ENCODE measurements at places on chromosomes 5 and 9.

DNA sequence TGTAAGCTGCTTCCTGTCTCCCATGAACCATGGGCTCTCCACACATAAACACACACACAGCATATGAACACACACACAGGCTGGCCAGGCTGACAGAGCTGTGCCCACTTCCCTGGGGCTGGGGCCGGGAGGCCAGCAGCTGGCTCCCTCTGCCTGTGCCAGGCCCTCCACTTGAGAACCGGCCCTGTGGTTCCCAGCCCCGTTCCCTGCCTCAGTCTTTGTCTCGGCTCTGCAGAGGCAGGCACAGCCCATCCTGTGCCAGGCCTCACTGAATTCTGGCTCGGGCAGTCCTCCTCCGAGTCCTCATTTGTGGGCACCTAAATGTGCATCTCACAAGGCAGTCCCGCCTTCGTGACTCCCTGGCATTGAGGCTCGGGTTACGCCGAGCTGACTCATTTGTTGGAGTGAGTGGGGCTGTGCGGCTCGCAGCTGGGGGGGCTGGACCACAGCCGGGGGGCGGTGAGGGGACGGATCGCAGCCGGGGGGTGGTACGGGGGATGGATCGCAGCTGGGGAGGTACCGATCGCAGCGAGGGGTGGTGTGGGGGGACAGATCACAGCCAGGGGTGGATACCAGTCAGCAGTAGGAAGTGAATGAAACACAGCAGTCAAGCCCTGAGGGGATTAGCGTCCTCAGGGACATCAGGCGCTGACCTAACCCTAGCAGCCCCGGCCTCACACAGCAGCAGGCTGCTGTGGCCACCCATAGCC is 72.3 kb downstream of the PSMB7 start:
- no peak for DNase-seq

- no peak for DNase-seq
Measured at GRCh38 chr5:172005708-172006320, 624 bp downstream of the FBXW11 start.

DNA sequence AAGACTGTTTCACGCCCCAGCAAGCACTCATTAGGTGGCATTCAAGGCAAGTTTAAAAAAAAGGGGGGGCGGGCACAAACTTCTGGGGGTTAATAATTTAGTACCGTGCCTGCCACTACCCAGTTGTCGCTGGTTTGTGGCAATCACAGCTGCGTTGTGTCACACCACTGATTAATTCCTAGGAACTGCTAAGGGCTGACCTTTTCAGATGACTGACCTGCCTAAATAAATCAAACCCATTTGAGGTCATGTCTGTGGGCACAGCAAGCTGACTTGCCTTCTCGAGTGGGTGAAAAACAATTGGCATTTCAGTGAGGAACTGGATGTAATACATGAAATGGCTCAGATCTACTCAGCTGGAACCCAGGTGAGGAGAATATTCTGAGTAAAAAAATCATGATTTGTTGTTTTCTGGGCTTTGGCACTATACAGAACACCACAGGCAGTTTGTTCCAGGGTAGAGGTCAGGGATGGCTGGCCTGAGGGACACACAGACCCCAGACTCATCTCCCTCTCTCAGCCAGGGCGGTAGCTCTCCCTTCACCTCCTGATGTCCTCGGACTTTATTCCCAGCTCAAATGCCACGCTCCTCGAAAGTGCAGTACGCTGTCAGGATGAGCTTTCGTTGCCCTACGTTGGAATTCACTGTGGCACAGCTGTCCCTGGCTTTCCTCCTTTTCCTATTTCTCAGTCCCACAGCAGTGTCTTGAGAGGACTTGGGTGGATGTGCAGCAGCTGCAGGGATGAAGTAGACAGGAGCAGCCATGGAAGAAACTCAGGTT is 15.5 kb upstream of the MGAT1 start:
- no peak for DNase-seq

DNA sequence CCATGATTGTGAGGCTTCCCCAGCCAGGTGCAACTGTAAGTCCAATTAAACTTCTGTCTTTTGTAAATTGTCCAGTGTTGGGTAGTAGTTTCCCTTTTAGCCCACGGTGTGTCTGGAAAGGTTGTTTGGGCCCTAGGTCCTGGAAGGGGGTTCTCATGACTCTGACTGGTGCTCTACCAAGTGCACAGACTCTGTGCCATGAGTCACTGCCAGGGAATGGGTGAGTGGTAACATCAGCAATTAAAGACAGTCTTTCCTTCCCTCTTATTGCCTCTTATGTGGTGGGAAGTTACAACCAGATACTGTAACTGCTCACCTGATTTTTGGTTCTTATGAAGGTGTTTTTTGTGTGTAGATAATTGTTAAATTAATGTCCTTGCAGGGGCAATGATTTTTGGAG is 141.2 kb downstream of the PRDM9 start:
- DNase-seq: no peak

DNA sequence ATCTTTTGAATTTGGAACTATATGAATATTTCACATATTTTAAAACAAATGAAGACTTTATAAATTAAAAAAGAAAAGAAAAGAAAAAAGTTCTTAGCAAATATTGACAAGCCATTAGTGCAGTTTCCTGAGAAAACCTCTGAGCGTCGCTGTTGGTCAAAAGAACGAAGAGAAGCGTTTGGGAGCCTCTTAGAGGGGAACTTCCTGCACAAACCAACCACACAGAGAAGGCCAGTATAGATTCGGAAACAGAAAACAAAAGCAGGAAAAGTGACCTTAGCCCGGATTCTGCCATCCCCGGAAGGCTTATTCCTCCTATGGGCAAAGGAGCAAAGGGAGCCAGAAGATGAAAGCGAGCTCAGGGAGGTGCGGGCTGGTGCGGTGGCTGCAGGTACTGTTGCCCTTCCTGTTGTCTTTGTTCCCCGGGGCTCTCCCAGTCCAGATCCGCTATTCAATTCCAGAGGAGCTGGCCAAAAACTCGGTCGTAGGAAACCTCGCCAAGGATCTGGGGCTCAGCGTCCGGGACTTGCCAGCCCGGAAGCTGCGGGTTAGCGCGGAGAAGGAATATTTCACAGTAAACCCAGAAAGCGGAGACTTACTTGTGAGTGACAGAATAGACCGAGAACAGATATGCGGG is at the start of gene PCDHGB2:
PCDHGB2 (plus strand) TSS at position 205 of the 637 bp plus-strand sequence; CDS start at position 347, 142 bp downstream.
- DNase-seq: no peak

GRCh38 chr5:124949862-124950261 is 203.4 kb upstream of the ZNF608 start:
- no peak for DNase-seq

- DNase-seq: no peak
Measured at GRCh38 chr9:112852741-112853504, 37.8 kb downstream of the SLC46A2 start.

DNA sequence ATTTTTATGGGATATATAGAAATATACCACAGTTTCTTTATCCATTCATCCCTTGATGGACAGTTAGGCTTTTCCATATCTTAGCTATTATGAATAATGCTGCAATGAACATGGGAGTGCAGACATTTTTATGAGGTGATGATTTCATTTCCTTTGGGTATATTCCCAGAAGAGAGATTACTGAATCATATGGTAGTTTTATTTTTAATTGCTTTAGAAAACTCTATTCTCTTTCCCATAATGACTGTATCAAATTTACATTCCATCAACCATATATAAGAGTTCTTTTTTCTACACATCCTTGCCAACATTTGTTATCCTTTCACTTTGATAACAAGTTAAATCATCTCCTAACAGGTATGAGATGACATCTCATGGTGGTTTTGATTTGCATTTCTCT is 821.6 kb downstream of the TLE1 start:
- no peak for DNase-seq

- no peak for DNase-seq
Measured at GRCh38 chr5:171535162-171535561, 115.7 kb downstream of the FGF18 start.

GRCh38 chr9:135789838-135790291 is 87.9 kb downstream of the KCNT1 start:
- no peak for DNase-seq

DNA sequence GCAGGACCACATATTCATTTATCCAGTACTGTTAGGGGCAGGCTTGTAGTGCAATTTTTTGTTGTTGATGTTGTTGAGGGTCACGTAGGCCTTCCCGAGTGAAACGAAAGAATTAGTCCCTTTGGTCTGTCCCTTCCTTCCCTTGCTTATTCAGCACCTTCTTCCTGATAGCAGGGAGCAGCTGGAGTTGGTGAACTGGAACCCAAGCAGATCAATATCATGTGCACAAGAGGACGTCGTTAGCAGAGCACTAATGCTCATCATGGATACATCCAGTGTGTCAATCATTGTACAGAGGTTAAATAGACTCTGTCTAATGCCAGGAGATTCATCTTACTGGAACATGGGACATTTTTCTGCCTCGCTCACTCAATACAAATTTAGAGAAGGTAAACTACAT is 33.0 kb upstream of the MAP1B start:
- no peak for DNase-seq

GRCh38 chr9:129161534-129161837 is 16.6 kb downstream of the IER5L start:
- no peak for DNase-seq

DNA sequence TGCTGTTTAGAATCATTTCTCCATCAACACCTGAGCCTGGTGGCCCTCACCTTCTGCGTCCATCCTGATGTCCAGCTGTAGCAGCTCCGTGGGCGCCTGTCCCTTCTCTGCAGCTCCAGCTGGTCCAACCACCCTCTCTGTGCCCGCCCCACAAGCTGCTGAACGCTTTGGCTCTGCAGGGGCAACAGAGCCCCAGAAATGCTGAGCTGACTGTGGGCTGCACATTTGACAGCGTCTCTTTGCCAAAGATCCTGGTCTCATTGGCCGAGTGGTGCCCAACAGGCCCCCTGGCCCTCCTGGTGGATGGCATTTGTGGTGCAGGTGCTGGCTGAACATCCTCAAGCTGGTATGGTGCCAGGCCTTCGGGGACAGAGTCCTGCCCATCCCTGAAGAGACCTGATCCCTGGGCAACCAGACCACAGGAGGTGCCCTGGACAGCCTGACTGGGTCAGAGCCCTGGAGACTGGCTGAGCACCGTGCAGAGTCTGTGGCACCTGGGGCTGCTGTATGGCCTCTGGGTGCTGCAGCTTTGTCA is 25.3 kb upstream of the CEP72 start:
- no peak for DNase-seq

DNA sequence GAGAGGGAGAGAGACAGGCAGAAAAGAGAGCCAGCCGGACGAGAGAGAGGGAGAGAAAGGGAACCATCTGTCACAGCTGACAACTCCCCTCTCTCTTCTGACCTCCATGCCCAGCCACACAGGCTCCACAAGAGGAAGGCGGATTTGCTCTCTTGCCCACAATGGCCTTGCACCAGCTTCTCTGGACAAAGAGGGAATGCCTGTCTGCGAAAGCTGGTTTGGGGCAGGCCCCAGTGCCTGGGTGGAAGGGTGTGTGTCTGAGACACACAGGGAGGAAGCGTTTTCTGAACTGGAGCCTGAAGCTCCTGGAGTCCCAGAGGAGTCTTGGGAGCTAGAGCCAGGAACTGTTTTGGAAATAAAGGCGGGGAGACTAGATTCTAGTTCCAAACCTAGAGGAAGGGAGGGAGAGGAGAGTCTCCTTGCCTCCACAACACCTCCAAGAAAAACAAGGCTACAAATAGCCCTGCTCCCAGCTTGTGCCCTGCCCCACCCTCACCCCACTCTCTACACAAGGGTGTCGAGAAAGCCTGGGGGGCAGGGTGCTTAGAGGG is 12.5 kb downstream of the C1QTNF2 start:
- no peak for DNase-seq

GRCh38 chr9:112170235-112170634 is 4.9 kb downstream of the SUSD1 start:
- no peak for DNase-seq

GRCh38 chr5:167688341-167689130 is 602.9 kb upstream of the WWC1 start:
- no peak for DNase-seq

DNA sequence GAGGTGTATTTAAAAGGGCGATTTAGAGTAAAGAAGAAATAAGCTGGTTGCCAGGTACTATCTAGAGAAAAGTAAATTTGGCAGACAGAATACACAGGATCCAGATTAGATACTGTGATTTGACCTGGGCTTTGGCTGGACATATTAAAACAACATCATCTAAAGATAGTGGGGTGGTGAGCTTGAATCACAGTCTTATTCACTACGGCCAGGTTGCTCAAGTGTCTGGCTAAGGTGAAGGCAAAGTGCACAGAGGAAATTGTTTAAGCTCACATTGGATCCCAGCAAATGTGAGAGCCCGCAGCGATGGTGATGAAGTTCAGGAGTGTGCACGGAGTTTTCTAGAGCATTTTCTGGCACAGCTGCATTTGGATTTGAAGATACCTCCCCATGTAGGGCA is 398.2 kb upstream of the MEF2C start:
- DNase-seq: no peak

DNA sequence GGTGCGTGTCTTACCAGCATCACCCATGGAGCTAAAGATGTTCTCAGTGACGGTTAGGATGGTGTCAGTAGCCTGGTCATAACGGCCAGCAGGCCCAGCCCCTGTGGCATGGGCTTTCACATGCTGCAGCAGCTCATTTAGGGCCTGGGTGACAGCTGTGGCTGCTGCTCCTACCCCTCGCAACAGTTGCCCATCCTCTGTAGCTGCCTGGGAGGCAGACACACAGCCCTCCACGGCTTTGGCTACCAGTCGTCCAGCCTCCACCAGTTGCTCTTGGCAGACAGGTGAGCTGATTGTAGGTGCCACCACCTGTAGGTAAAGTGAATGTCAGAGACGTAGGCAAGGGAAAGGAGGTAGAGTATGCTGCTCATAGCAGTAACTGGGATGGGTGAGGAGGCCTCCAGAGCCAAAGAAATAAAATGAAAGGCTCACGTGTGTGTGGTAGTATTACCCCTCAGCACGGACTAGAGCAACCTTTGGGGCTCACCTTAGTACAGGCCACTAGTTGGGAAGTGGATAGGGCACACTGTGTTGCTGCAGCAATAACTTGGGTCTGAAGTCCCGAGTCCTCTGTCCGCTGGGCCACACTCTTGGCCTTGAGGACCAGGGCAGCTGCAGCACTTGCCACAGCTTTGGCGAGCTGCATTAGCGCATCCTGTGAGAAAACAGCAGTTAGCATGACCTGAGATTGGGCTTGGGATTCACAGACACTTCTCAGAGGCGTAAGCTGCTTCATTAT is 14.7 kb downstream of the TLN1 start:
- DNase-seq: no peak

- no peak for DNase-seq
Measured at GRCh38 chr9:128735373-128735772, 11.4 kb upstream of the ZDHHC12 start.

- no peak for DNase-seq
Measured at GRCh38 chr5:140049205-140049604, 6.1 kb upstream of the NRG2 start.

GRCh38 chr5:169980418-169981053 is at the start of gene INSYN2B:
Gene INSYN2B, minus strand, starts transcription at chr5:169980495. Its CDS starts 96,597 bp downstream, at chr5:169883898.
- DNase-seq: no peak

GRCh38 chr5:145118127-145118526 is 717.0 kb downstream of the PRELID2 start:
- no peak for DNase-seq

- DNase-seq: no peak
Measured at GRCh38 chr5:118430076-118430475, 558.3 kb downstream of the DTWD2 start.

- DNase-seq: no peak
Measured at GRCh38 chr5:138439477-138440158, 761 bp downstream of the REEP2 start.

Measured in stimulated activated CD8-positive, alpha-beta memory T cell treated with anti-CD3 and anti-CD28 coated beads, Interleukin-7, amount 100 ng/mL, for 24 hours (primary cell).